ENCODE measurements at places on chromosomes 11 and 22.

DNA sequence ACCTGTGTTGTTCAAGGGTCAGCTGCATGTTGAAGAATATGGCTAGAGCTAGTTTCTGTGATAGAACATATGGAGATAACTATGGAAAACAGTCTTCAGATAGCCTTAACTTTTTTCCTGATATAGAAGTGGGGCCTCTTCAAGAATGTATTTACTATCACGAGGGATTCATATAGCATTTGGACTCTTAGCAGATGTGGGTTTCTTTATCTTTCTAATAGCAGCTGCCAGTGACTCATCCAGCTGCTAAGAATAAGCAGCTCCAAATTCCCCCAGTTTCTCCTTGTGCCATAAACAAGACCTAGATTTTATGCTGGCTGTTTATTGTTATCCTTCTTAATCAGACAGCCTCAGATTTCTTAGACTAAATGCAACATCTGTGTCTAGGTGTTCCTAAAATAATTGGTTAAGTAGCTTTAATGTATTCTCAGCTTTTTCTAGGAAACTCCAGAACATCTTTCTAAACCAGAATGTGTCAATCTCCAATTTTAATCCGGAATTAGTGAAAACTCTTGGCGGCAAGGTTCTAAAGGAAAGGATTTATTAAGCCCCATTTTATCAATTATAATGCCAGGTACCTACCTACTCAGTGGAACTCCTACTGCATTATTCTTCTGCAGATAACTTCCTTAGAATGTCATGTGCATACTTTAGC, 119.8 kb downstream of the CSTPP1 start:
- no peak for DNase-seq

- DNase-seq, result no peak
These were observed 75.7 kb upstream of the PITPNB start for GRCh38 chr22:27994481-27995331.

- DNase-seq, result no peak
These were observed 73.3 kb downstream of the ETS1 start for GRCh38 chr11:128513915-128514681.

GRCh38 chr22:45036154-45036553, 26.3 kb upstream of the PHF21B start:
- DNase-seq, result no peak

GRCh38 chr22:44366372-44367300, 53.9 kb upstream of the SHISAL1 start:
- no peak for DNase-seq

GRCh38 chr11:106480581-106481190, 403.2 kb downstream of the AASDHPPT start:
- DNase-seq, result no peak

DNA sequence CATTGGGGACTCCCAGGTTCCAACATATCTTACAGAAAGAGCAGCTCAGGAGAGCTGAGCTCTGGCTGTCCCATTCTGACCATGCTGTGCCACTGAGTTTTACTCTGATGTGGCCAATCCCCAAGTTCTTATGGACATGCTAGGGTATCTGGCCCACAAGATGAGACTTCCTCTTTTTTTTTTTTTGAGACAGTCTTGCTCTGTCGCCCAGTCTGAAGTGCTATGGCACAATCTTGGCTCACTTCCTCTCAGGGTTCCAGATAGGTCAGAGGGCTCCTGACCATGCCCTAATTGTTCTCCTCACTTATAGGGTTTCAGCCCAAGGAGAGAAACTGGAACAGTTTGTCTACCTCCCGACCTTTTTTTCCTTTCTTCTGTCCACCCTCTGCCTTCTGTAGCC, 152.3 kb upstream of the CCDC90B start:
- DNase-seq, result no peak

GRCh38 chr11:77173494-77173893, 45.4 kb downstream of the MYO7A start:
- DNase-seq, result no peak

- DNase-seq, result no peak
These were observed 21.2 kb downstream of the ARL14EP start for GRCh38 chr11:30344085-30344484.

GRCh38 chr11:10405865-10406592, 49.0 kb upstream of the AMPD3 start:
- DNase-seq, result no peak

DNA sequence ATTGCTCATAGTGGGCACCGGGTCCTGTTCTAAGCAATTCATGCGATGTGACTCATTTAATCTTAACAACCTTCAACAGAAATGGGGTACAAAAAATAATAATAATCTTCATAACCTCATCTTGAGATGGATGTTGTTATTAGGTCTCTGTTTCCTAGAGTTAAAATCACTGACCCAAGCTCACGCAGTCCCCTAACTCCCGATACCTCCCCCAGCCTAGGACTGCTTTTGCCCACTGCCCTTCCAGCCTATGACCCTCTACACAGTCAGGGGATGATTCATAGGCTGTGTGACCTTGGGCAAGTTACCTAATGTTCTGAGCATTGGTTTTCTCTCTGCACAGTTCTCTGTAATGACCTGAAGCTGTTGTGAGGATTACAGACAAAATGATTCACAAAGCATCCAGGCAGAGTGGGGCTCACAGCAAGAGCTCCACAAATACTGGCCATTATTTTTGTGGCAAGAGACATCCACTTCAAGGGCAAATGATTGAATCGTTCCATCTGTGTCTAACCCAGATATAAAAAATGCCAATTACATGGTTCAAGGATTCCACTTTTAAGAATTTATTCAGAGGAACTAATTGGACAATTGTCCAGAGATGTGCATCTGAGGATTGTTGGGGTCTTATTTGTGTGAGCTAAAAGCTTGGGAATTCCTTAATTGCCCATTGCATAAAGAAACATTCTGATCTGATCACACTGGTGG, 20.0 kb downstream of the MTFP1 start:
- DNase-seq, result no peak

DNA sequence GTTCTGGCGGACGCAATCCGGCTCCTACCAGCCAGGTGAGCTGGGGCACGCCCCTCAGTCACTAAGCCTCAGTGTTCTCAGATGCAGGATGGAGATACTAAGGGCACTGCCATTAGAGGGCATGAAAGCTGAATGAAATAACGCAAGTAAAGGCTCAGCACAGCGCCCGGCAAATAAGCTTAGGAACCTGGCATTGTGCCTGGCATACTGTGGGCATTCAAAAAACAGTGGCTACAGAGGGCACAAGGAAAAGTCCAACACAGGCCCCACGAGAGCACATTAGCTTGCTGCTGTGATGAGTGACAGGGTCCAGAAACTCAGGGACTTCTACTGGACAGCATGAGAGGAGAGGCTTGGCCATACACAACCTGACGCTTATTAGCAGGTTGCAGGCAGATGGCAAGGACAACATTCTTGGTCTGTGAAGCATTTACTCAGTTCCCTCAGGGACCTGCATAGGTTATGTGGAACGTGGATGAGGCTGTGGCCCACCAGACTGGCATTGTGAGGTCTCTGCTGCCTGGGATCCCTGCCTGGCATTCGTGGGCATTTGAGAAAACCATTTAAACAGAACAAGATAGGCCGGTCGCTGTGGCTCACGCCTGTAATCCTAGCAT, 12.2 kb downstream of the TXN2 start:
- no peak for DNase-seq

- DNase-seq, result no peak
These were observed 85.7 kb downstream of the SNX19 start for GRCh38 chr11:130830566-130830965.

GRCh38 chr11:14544611-14545010, 24.4 kb upstream of the PSMA1 start:
- DNase-seq, result no peak

DNA sequence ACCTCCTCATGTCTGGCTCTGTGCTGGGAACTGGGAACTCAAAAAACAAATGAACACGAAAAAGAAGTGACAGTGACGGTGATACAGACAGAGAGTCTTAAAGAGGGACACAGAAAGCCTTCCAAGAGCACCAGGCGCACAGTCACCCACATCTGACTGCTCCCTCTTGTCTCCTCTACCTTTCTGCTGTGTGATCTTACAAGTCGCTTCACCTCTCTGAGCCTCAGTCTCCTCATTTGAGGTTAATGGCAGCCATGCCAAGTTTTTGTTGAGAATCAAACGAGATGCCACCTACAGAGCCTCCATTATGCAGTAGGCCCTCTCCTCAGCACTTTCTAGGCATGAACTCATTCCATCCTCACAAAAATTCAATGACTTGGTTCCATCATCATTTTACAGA, 3.7 kb downstream of the LRRC32 start:
- DNase-seq, result no peak

GRCh38 chr11:57460758-57461749, 726 bp downstream of the RTN4RL2 start:
- peak; percentile 80 for DNase-seq

DNA sequence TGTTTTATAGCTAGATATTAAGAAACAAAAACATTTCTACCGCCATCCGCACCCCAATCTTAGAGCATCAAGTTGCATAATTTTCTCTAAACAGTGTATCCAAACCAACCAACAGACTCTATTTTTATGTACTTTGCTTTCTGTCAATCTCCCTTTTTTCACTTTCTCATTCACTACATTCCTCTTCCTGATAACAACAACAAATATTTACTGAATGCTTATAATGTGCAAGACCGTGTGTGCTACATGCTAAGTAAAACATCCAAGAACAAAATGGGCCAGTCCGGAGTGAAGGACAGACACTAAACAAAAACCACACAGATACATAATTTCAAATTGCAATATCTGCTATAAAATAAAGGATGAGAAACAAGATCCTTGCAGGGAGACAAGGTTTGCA, 38.6 kb upstream of the SOX6 start:
- no peak for DNase-seq

- no peak for DNase-seq
These were observed 73.3 kb downstream of the FAM76B start for GRCh38 chr11:95716266-95716665.

- DNase-seq, result no peak
These were observed 25.4 kb upstream of the DDI1 start for GRCh38 chr11:104011044-104011443.

- no peak for DNase-seq
These were observed 56.4 kb downstream of the SNX19 start for GRCh38 chr11:130859886-130860285.

DNA sequence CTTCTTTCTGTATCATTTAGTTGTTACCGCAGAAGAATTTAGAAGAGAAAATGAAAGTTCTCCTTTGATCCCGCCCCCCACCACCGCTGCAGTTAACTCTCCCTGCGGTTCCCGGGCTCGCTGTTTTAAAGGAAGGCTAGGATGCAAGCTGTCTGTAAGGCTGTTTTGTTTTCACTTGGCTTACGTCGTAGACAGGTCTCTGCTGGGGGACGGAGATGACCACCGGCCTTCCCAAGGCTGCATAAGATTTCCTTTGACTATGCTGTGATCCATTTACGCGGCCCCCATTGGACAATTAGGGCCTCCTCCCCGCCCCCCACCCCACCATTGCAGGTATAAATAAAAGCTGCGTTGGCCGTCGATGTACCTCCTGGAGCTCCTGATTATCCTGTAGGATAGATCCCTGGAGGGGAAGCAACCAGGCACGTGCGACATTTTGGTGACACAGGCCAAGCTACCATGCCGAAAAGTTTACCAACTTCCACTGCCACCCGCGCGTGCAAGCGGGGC, 1.4 kb upstream of the CPT1A start:
- no peak for DNase-seq

DNA sequence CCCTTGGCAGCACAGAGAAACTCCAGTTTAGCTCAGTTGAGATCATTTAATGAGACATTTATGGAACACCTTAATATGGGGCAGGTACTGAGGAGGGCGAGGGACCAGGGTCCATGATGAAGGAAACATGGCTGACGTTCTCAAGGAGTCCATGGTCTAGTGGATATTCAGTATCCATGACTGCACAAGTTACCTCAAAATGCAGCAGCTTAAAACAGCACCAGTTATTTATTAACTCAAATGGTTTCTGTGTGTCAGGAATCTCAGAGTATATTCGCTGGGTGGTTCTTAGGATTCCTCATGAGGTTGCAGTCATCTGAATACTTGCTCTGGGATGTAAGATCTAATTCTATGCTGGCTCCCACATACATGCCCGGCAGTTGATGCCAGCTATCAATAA, 346.8 kb downstream of the LARGE1 start:
- DNase-seq, result no peak

DNA sequence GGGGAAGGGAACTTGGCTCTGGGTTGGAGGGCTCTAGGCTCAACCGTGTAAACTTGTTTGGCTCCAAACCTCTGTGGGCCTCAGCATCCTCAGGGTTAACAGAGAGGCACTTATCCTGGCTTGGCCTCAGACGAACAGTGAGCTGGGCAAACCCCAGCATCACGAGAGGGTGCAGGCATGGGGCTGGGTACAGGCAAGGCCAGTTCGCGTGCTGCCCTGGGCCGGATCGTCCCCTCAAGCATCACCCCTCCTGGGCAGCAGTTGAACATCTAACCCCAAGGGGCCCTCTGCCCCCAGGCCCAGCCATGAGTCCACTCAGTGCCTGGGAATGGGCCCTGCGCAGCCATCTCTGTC, 1.9 kb downstream of the EHBP1L1 start:
- DNase-seq, result no peak

- no peak for DNase-seq
These were observed 16.4 kb upstream of the KCTD14 start for GRCh38 chr11:78039391-78039918.

- DNase-seq, result no peak
These were observed 199.5 kb downstream of the AASDHPPT start for GRCh38 chr11:106276859-106277436.

GRCh38 chr11:117745346-117745745, 51.7 kb downstream of the DSCAML1 start:
- DNase-seq, result no peak

- DNase-seq, result no peak
These were observed 326.5 kb downstream of the BUD13 start for GRCh38 chr11:116446048-116446941.

DNA sequence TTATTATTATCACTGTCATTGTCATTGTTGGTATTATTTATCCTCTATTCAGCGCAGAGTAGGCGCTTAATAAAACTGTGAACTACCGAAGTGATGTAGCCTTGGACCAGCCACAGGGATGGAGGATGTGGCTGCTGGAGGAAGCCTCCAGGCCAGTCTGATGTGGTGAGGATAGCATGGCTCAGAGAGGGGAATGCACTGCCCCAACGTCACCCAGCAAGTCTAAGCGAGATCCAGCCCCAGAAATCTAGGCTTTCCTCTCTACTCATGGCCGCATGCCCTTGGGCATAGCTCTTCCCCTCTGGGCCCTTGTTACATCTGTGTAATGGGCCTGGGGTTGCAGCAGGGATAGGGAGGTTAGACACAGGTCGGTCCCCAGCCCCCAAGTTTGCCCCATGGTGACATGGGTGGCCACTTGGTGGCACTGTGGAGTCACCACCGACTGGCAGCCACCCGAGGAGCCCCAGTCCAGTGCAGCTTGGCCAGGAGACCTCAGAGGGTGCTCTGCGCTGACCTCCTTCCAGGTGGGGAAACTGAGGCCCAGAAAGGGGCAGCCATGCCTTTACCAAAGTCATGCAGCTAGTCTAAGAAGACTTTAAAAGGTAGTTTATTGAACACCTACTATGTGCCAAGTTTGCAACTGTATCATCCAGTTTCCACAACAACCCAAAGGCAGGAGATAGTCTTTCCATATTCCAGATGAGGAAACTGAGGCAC, 395.7 kb downstream of the MN1 start:
- DNase-seq, result peak; percentile 25

- peak; percentile 9 for DNase-seq
These were observed 140.2 kb upstream of the TIMP3 start for GRCh38 chr22:32661296-32661695.
